ENCODE measurements at places on chromosomes 16 and 17.

DNA sequence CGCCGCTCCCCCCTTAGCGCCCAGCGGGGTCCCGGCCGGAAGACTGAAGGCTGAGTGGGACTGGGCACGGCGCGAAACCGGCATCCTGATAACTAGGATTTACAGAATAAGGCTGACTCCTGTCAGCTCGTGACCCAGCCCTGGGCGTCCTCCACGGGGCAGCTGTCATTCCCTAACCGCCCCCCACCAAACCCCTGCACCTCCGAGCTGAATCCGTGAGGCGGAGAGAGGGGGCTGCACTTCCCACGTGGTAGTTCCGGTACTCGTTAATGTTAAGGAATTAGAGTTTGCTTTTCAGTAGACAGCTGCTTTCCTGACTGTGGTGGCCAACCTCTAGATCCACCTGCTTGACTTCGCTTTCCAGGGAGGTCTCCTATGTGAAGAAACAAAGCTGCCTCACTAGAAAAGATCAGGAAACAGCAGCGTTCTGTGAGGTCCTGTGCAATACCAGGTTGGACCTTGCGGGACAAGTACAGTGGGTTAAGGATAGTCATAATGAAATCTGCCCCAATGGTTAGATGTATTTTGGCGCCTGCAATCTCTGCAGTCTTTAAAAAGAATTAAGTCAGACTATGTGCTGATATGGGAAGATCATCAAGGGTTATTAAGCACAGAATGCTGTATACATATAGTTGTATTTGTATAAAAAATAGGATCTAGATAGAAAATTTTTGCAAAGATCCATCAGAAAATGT is 1.1 kb upstream of the WBP2 start:
- no peak for DNase-seq

DNA sequence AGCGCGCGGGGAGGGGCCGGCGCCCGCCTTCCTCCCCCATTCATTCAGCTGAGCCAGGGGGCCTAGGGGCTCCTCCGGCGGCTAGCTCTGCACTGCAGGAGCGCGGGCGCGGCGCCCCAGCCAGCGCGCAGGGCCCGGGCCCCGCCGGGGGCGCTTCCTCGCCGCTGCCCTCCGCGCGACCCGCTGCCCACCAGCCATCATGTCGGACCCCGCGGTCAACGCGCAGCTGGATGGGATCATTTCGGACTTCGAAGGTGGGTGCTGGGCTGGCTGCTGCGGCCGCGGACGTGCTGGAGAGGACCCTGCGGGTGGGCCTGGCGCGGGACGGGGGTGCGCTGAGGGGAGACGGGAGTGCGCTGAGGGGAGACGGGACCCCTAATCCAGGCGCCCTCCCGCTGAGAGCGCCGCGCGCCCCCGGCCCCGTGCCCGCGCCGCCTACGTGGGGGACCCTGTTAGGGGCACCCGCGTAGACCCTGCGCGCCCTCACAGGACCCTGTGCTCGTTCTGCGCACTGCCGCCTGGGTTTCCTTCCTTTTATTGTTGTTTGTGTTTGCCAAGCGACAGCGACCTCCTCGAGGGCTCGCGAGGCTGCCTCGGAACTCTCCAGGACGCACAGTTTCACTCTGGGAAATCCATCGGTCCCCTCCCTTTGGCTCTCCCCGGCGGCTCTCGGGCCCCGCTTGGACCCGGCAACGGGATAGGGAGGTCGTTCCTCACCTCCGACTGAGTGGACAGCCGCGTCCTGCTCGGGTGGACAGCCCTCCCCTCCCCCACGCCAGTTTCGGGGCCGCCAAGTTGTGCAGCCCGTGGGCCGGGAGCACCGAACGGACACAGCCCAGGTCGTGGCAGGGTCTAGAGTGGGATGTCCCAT is 232.8 kb downstream of the SEC14L1 start:
- DNase-seq = peak; percentile 46

- no peak for DNase-seq
These were observed 116.8 kb upstream of the SOX9 start for GRCh38 chr17:72004011-72004427.

DNA sequence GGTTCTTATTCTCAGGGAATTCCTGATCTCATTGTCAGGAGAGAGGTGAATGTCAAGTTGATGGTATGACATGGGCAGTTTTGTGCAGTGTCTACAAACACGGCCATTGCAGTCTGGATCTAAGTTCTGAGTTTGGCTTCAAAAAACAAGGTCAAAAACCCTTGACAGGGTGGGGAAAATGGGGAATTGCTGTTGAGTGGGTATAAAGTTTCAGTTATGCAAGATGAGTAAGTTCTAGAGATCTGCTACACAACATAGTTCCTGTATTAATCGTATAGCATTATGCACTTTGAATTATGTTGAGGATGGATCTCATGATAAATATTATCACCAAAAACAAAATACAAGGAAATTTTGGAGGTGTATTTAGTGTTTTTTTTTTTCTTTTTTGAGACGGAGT is 36.6 kb upstream of the CARMIL2 start:
- DNase-seq = no peak

DNA sequence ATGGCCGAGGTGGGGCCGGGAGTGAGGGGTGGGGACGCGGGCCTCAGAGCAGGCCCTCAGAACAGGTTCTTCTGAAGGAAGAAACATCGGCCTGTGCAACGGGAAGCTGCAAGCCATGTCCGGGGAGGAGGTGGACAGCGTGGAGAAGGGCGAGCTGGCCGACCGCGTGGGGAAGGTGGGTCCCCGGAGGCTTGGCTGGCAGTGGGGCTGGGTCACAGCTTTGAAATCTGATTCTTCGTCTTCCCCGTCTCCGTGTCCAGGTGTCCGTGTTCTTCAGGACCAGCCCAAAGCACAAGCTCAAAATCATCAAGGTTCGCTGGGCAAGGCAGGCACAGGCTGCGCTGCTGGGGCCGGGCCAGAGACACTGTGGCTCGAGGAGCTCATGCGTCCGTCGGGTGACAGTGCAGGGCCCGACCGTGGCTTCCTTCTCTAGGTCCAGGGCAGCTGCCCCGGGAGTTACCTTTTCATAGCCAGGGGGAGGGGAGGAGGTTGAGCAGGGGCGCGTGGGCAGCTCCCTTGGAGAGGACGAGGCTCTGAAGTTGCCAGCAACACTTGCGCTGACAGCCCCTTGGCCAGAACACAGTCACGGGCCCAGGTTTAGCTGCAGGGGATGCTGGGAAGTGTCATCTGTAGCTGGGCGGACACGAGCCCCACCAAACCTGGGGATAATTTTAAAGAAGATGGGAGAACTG is 51.3 kb downstream of the MEAK7 start:
- no peak for DNase-seq

DNA sequence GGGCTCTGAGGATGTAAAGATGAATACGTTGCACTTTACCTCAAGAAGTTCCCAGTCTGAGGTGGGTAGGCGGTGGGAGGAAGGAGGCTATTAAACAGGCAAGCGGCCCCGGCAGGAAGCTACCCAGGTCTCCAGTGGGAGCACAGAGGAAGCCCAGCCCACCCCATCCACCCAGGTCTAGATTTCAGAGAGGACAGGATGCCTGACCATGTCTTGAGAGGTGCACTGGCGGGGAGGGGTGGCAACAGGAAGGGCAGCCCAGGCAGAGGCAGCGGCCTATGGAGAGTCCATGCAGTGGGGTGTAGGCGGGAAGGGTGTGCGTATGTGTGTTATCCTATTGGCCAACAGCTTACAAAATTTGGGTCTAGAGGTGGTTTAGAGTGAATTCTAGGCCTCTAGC is 13.9 kb downstream of the SARM1 start:
- DNase-seq = peak; percentile 30

- DNase-seq = no peak
These were observed 950.8 kb upstream of the GOT2 start for GRCh38 chr16:59684911-59685310.

- DNase-seq = no peak
These were observed 37.1 kb upstream of the BCAS3 start for GRCh38 chr17:60640503-60640902.

DNA sequence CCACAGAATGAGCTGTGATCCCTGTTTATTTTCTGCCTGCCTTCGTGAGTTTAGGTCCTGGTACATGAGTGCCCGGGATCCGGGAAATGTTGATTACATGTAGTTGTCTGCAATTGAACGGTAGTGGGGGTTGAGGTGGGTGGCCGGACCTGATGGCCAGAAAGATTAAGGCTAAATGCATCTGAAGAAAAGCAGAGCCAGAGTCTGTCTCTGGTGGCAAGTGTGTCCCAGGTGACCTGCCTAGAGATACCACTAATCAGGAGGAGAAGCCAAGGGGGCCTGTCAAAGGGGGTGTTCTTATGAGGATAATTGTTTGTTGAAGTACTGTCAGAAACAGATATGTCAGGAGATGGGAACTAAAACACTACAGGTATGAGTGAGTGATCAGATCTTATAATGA is 154.0 kb upstream of the ASIC2 start:
- no peak for DNase-seq

DNA sequence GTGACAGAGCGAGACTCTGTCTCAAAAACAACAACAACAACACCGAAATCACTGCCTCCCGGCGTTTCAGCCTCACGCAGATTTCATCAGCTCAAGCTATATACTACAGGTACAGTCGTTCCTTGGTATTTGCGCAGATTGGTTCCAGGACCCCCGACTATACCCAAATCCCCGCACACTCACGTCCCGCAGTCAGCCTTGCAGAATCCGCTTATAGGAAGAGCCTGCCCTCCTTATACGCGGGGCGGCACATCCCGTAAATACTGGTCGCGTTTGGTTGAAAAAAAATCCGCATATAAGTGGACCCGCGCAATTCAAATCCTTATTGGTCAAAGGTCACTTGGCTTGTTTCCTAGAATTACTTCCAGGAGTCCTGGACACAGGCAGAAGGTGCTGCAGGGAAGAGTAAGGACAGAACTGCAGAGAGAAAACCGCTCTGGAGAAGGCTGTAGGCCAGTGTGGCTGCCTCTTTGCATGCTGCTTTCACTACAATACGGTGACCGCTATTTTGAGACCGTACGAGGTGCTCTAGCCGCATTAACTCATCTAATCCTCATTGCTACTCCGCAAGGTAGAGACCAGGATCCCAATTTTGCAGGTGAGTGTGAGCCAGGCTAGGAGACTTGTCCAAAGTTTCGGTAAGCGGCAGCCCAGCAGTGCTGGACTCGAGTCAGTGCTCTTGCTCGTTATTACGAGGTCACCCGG is 718 bp downstream of the NDUFAB1 start:
- DNase-seq = peak; percentile 7

DNA sequence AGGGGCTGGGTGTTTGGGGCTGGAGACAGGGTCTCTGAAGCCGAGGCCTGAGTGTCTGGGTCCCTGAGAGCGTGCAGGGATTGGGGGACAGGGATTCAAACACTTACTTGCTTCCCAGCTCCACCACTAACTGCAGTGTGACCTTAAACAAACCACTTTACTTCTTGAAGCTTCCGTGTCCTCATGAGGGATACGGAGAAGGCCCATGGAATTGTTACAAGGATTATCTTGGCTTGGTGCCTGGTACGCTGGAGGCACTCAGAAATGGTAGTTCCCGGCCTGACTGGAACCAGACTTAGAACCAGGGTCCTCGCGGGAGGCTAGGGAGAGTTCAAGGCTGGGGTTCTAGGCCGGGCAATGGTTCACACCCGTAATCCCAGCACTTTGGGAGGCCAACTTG is 2.9 kb upstream of the CXCL16 start:
- DNase-seq = no peak

DNA sequence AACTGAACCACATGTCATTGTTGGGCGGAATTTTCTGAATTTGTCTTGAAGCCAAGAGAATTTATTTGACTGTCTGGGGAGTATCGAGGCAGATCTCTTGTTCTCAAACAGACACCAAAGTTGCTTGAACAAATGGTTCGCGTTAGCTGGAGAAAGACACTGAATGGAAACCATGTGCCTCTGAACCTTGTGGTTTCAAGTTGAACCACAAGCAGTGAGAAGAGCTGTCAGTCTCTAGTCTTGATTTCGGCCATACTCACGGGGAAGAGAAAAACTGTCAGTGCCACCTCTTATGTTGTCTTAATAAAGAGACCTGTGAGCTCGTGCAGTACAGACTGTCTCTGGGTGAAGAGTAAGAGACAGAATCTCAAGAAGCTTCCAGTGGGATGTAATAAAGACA is 886.5 kb upstream of the SOX9 start:
- DNase-seq = no peak

Data from activated naive CD4-positive, alpha-beta T cell treated with anti-CD3 and anti-CD28 coated beads for 36 hours (primary cell).